AG09309 (cell line): ENCODE measurements at places on chromosomes 16 and 17.

- DNase-seq: no peak
Measured at GRCh38 chr16:82133798-82134197, 36.2 kb downstream of the MPHOSPH6 start.

DNA sequence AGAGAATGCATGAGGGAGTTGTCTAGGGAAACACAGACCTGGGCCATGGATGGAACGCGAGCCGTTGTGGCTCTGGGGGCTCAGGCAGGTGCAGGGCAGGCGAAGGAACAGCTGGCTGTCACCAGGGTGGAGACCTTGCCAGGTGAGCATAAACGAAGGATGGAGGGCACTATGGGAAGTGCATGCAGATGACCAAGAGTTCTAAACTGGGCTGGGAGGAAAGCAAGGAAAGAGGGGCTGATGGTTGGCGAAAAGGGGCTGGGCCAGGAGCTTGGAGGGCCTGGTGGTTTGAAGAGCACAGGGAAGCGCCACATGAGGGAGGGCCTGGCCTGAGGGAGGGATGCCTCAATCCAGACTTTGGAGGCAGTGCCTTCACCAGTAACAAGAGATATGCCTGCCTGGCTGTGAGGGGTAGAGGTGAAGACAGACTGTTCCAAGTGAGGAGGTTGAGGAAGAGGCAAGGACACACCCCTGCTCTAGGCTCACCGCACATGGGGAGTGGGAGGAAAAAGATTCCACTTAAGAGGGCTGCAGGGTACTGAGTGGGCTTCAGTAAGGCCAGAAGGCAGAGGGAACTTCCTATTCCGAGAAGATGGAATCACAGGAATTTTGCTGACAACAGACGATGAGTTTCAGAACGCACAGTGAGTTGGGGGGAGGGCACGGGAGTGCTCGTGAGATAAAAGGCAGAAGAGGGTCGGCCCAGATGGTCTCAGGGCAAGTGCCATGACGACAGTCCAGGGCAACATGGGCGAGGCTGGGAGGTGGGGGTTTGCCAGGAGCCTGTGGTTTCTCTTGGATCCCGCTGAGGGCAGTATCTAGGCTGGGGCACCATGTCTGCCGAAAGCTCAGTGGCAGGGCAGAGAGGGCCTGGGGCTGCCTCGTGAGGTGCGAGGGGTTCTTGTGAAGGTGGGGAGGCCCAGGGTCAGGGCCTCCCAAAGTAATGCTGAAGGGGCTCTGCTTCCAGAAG is 20.6 kb downstream of the B9D1 start:
- DNase-seq: no peak

GRCh38 chr17:40945414-40945813 is 8.0 kb upstream of the KRT23 start:
- no peak for DNase-seq

DNA sequence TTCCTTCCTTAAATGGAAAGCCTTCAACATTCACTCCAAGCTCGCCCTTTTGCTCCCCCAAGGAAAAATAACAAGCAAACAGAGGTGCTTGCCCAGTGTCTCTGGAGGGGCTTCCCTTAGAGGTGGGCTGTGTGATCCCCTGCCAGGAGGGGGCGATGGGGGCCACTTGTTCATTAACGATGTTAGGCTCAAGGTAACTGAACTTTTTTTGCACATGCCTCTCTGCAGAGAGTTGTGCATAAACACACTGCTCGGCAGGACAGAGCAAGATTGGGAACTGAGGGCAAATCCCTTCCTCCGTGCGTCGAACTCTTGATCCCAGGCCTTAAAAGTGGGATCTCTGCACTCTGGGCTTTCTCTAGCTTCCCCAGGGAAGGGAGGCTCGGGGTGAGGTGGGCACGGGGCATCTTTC is 15.5 kb upstream of the NAGLU start:
- DNase-seq: no peak

- no peak for DNase-seq
Measured at GRCh38 chr16:87328846-87329245, 11.7 kb upstream of the C16orf95 start.

GRCh38 chr17:40560592-40561293 is 4.5 kb downstream of the CCR7 start:
- no peak for DNase-seq

GRCh38 chr16:11972128-11972527 is 4.4 kb upstream of the SNX29 start:
- DNase-seq: no peak

DNA sequence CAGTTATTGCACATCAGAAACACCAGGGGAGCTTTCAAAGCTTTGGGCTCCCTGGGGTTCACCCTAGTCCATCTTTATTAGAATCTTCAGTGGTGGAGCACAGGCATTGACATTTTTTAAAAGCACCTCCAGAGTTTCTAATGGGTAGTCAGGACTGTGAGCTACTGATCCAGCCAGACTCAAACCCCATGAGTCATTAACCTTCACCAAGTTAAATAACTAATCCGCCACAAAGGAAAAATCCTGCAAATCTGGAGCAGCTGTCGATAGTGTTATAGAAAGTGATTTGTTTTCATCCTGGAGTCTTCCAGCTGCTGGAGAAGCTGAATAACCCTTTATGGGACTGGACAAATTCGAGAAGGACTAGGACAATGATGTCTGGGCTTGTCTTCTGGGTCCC is 93.2 kb upstream of the PIRT start:
- DNase-seq: no peak

DNA sequence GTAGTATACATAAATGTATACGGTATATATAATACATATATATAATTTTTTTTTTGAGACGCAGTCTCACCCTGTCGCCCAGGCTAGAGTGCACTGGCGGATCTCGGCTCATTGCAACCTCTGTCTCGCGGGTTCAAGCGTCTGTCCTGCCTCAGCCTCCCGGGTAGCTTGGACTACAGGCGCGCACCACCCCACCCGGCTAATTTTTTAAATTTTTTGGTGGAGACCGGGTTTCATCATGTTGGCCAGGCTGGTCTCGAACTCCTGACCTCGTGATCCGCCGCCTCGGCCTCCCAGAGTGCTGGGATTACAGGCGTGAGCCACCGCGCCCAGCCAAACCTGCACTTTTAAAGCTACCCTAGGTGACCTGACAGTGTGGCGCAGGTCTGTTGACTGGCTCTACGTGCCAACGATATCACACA is 745 bp downstream of the PAM16 start:
- no peak for DNase-seq

- no peak for DNase-seq
Measured at GRCh38 chr16:89448656-89449055, 41.7 kb downstream of the ANKRD11 start.

GRCh38 chr16:14545346-14545884 is 84.6 kb downstream of the PARN start:
- DNase-seq: no peak

DNA sequence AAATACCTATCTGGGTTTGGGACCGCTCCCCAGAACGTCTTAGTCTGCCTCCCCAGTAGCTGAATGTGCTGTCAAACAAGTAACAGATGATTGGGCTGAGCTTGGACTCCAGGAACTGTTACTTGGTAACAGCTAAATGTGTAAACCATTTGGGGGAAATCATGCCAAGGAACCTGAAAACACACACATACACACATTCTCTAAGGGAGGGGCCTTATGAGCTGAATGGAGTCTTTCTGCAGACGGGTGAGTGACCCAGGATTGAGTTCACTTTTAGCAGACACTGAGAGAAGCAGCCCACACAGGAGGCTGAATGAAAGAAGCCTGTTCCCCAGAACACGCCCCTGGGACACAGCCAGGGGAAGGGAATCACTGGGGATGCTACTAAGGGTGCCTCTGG is 1.6 kb downstream of the ACLY start:
- peak; percentile 42 for DNase-seq

GRCh38 chr16:11163761-11164261 is 92.2 kb downstream of the SOCS1 start:
- no peak for DNase-seq

GRCh38 chr17:42877037-42877436 is 23.6 kb upstream of the G6PC1 start:
- DNase-seq: no peak

- DNase-seq: no peak
Measured at GRCh38 chr16:49781401-49781800, 74.5 kb downstream of the ZNF423 start.

GRCh38 chr16:46916980-46917379 is 32.8 kb downstream of the GPT2 start:
- DNase-seq: no peak

GRCh38 chr17:69047368-69048263 is 13.1 kb downstream of the ABCA9 start:
- peak; percentile 47 for DNase-seq

DNA sequence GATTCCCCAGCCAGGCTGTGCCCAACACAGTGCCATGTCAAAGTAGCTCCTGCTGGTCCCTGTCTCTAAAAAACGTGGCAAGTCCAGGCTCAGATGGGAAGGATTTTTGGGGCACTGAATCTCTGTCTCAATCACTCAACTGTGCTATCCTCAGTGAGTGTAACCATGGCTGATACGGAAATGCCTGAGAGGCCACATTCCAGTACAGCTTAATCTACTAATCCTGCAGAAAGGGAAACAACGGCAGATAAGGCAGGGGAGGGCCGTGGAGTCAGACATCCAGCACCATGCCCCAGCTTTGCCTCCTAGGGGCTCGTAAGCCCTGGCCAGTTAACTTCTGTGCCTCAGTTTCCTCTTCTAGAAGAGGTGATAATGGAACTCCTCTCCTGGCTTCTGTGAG is 251.7 kb downstream of the CPPED1 start:
- no peak for DNase-seq

DNA sequence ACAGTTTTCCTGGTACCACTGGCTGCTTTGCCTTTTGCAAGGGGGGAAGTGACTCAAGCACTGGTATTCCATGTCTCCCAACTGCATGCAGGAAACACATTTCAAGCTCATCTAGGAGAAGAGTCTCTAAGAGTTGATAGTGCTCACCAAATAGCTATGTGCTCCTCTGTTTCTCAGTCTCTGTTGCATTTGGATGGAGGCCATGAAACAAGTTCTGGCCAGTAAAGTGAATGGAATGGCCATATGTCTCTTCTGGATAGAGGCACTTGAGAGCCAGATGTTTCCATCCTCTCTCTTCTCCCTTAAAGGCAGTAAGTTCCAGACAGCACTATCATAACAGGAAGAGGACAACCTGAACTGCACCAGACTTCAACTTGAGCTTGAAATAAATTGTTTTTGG is 60.6 kb downstream of the C16orf82 start:
- DNase-seq: no peak

DNA sequence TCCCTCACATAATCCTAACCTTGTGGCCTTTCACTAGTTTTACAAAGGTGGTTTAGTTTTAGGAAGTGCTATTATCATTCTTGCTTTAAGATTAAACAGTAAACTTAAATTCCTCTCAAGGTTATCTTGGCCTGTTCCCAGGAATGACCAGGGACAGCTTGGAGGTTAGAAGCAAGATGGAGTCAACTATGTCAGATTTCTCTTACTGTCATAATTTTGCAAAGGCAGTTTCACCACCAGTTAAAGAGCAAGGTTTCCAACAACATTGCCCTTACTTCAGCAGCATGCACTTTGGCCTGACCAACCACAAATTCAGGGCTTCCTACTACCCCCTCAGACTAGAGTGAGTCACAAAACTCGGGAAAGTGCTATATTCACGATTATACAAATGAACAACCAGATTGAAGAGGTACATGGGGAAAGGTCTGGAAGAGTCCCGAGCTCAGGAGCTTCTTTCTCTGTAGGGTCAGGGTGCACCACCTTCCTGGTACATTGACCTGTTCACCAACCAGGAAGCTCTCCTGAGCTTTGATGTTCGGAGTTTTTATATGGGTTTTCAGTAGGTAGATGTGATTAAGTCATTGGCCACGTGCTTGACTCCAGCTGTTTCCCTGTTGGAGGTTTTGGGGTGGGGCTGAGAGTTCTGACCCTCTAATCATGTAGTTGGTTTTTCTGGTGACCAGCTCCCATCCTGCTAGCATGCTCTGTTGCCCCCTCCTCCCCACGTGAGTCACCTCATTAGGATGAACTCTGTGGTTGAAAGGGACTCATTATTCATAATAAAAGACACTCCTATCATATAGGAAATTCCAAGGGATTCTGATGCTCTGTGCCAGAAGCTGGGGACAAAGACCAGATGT is 19.4 kb downstream of the RHOT1 start:
- peak; percentile 50 for DNase-seq

DNA sequence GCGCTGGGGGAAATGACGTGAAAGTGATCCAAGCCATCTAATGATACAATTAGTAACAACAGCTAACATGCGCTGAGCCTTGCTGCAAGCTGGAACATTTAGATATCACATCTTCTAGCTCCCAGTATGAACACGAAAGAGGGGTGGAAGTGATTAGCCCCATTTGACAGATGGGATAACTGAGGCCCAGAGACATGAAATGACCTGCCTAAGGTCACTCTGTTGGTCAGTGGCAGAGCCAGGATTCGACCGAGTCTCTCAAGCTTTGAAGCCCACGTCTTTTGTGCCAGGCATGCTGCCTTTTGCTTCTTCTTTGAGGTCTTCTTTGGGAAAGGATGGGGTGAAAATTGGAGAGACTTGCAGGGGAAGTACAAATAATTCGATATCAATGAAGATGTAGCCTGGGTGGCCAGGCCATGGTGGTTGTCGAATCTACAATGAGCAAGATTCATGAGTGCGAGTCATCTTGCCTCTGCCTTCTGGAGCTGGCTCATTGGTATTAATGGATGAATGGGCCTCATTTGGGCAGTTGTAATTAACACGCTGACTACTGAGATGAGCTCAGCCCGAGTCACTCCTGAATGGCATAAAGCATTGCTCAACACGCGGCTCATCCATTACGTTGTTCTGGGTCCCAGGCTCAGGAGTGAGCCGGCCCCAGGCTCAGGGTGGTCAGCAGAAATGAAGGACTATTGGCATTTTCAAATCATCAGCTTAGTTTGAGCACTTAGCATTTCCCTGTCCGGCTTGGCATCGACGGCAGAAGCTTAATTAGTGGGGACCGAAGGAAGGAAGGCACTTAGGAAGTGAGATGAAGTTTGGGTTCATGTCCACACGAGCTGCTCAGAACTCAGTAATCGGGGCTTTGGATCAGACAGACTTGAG is 28.0 kb upstream of the GPRC5B start:
- DNase-seq: no peak

GRCh38 chr16:87366288-87366687 is 17.3 kb downstream of the FBXO31 start:
- no peak for DNase-seq

GRCh38 chr17:48153691-48154358 is 46.3 kb downstream of the SNX11 start:
- DNase-seq: peak; percentile 14

DNA sequence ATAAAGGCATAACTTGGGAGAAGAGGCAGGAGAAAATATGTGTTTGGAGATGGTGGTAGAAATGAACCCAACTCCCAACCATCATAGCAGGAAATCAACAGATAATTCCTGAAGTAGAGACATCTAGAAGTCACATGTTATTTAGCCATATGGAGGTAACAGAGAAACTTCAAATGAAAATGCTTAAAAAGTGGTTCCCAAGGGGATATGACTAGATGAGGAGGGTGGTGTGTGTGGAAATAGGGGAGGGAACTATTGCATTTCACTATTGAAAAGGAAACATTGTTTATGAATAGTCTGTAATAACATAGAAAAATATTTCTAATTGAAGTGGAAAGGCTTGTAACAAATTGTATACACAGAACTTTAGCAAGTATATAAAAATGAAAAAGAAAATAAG is 412.0 kb downstream of the SHISA9 start:
- DNase-seq: no peak

GRCh38 chr16:2091547-2092255 is 43.9 kb downstream of the TSC2 start:
- DNase-seq: no peak

- no peak for DNase-seq
Measured at GRCh38 chr17:15942207-15942833, 2.6 kb upstream of the ADORA2B start.

- DNase-seq: no peak
Measured at GRCh38 chr17:4098521-4099209, 44.2 kb downstream of the ZZEF1 start.

GRCh38 chr16:85149776-85150175 is 37.5 kb upstream of the CIBAR2 start:
- DNase-seq: no peak
